ENCODE measurements at places on chromosomes 7 and 10.

GRCh38 chr7:152735443-152736004, 24.0 kb upstream of the ACTR3B start:
- no peak overlapping the region for H3K4me3 ChIP-seq
- H3K4me1 ChIP-seq, result no peaks in the 10 kb centered on the region
- no peak for DNase-seq
- H3K36me3 ChIP-seq, result peaks cover 4% of the 10 kb centered on the region
- peaks cover 27% of the 10 kb centered on the region for H3K27me3 ChIP-seq
- H3K27ac ChIP-seq, result no peak overlapping the region

DNA sequence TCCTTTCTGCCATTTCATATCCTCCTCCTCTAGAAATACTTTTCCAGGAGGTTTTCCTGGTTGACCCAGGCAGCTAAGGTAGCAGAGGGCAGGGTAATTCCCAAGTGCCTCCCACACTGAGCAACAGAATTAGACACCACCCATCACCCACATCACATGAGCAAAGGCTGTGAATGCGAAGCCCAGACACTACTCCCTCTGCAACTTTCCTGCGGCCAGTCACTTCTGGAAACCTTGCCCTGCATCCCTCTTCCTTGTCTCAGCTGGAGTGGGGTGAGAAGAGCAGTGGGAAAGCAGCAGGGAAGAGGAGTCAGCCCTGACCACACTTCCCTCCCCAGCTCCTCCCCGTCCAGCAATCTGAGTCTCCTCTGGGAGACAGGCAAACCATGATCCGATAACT, 15.2 kb downstream of the TMEM176B start:
- H3K27ac ChIP-seq, result no peak overlapping the region
- no peaks in the 10 kb centered on the region for H3K4me1 ChIP-seq
- H3K4me3 ChIP-seq, result no peak overlapping the region
- no peak for DNase-seq
- peaks cover 2% of the 10 kb centered on the region for H3K36me3 ChIP-seq
- peaks cover 28% of the 10 kb centered on the region for H3K27me3 ChIP-seq

- no peak for DNase-seq
- H3K27me3 ChIP-seq, result no peaks in the 10 kb centered on the region
- H3K36me3 ChIP-seq, result no peaks in the 10 kb centered on the region
- H3K4me3 ChIP-seq, result no peak overlapping the region
Measured at GRCh38 chr7:82430500-82431465, 12.8 kb downstream of the CACNA2D1 start.

- no peak overlapping the region for H3K27ac ChIP-seq
- H3K36me3 ChIP-seq, result no peaks in the 10 kb centered on the region
- no peaks in the 10 kb centered on the region for H3K4me1 ChIP-seq
Measured at GRCh38 chr10:77400033-77400432, 237.6 kb downstream of the KCNMA1 start.

GRCh38 chr10:34966040-34966439, 124.1 kb downstream of the CUL2 start:
- H3K4me1 ChIP-seq, result no peaks in the 10 kb centered on the region
- no peak overlapping the region for H3K4me3 ChIP-seq
- DNase-seq, result no peak
- no peaks in the 10 kb centered on the region for H3K27me3 ChIP-seq

DNA sequence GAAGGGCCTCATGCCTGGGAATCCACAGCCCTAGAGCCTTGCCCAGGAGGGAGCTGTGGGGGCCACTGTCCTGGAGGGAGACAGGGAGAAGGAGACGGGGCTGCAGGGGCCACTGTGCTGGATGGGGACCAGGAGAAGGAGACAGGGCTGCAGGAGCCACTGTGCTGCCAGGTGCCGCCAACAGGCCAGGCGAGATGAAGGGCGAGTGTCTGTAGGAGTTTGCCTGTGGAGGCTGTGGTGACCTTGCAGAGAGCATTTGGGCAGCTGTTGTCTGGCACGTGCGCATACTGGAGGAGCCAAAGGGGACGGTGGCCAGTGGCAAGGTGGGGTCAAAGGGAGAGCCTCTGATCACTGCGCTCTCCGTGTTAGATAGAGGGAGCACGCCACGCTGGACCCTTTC, 79.2 kb downstream of the NKX6-2 start:
- DNase-seq, result no peak
- no peaks in the 10 kb centered on the region for H3K27me3 ChIP-seq
- peaks cover 8% of the 10 kb centered on the region for H3K4me1 ChIP-seq
- H3K36me3 ChIP-seq, result peaks cover 9% of the 10 kb centered on the region

DNA sequence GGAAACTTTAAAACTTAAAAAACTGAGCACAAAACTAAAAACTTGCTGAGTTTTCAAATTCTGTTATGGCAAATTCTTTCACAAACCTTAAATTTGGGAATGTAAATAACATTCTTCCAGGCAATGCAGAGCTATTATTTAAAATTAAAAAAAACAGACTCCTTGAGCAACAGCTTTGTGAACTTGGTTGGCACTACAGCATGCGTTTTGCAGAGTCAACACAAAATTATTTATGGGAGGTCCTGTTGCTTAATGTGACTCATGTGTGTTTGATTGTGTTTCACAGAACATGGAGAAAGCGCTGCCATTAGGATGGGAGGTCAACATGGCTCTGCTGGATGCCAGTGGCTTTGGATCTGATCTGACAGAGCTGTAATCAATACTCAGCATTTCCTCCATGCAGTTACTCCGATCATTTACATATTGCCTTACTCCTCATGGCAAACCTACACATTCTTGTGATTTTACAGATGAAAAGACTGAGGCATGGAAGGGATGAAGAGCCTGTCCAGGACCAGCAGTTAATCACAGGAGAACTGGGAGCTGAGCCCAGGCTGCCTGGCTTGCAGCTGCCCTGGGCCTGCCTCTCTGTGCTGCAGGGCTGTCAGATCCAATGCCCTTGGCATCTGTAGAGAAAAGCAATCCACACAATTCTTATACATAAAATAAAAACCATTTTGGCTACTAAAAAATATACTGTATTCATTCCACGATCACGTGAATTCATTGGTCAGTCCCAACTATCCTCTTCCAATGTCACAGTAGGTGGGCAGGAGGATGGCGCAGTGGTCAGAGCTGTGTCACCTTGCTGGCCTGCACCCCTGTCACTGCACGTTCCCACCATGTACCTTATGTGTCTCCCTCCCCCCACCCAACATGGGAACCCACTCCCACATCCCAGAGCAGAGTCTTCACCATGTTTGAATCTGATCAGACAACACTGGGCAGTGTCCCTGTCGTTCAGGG, 200.9 kb downstream of the CXCL12 start:
- H3K36me3 ChIP-seq, result no peaks in the 10 kb centered on the region
- H3K4me3 ChIP-seq, result no peak overlapping the region
- no peak for DNase-seq
- H3K4me1 ChIP-seq, result no peaks in the 10 kb centered on the region

DNA sequence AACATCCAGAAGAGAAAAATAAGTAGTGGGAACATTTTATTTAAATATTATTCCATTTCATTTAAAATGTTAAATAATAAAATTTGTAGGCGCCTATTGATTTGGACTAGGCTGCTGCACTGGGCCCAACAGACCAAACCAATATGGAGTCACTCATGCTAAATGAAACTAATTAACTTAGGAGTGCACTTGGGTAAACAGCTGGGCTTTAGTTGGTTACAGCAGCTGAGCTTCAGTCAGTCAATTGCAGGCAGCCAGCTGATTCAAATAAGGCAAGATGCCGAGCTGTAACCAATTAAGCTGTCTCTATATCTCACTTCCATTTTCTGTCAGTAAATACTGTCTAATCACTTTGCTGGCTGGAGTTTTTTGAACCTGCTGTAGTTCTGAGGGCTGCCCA, 102.1 kb upstream of the WDR11 start:
- H3K4me3 ChIP-seq, result no peak overlapping the region
- no peaks in the 10 kb centered on the region for H3K4me1 ChIP-seq
- no peak for DNase-seq
- peaks cover 7% of the 10 kb centered on the region for H3K27me3 ChIP-seq

All from effector memory CD8-positive, alpha-beta T cell (primary cell).